Effector memory CD4-positive, alpha-beta T cell (primary cell): ENCODE measurements at places on chromosomes 2 and 18.

DNA sequence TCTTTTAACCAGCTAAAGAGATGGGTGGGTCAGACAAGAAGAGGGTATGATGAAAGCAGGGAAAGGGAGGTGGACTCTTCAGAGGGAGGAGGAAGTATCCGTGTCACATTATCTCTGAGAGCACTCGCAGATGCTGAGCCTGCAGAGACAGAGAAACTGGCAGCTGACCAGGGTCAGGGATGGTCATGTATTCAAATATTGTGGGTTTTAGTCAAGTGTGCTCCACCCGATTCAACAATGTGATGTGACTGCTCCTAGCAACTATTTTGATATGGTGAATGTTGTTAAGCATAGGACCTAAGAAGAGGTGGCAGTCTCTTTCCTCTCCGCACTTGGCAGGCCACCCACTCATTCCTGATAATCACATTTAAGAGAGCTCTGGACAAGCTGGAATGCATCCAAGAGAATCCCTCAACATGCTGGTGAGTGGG, 1.3 kb upstream of the CLIP4 start:
- no peak for DNase-seq

- no peak for DNase-seq
Observed at GRCh38 chr2:210541290-210541902, 15.0 kb upstream of the CPS1 start.

GRCh38 chr18:41320100-41320499, 634.9 kb upstream of the PIK3C3 start:
- DNase-seq = no peak

DNA sequence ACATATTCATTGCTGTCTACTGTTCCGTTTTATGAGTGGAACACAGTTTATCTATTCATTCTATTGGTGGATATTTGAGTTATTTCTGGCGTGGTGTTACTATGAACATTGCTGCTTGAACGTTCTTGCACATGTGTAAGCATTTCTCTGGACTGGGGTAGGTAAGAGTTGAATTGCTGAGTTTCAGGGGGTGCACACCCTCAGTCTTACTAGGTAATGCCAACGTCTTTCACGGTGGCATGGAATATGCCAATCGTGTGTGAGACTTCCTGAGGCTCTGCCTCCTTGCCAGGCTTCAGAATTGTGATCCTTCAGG, 56.4 kb upstream of the TXNDC2 start:
- DNase-seq = no peak

DNA sequence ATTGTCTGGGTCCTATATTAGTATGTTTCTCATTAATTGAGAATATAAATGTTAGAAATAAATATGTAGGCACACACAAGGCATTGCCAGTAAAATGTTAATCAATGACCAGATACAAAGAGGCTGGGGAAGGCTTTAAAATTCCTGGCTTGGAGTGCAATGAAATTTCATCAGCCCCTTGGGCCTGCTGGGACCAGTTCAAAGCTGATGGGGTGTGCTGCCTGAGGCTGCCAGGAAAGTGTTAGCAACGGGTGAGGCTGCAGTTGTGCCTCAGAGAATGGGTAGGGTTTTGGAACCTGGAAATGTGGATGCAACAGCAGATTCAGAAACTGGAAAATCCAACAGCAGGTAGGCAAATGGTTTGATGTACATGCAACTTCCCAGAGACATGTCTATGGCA, 68.9 kb downstream of the DIPK1C start:
- DNase-seq = no peak

DNA sequence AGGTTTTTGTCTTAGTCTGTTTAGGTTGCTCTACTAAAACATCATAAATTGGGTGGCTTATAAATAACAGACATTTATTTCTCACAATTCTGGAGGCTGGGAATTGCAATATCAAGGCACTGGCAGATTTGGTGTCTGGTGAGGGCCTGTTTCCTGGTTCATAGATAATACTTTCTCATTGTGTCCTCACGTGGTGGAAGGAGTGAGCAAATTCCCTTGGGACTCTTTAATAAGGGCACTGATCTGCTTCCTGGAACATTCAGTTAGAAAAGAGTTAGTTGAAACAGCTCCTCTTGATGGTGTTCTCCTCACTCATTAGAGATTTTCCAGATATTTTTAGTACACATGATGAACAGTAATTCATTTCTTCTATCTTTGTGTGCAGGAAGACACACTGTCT, 22.3 kb downstream of the COL4A3 start:
- DNase-seq = no peak

DNA sequence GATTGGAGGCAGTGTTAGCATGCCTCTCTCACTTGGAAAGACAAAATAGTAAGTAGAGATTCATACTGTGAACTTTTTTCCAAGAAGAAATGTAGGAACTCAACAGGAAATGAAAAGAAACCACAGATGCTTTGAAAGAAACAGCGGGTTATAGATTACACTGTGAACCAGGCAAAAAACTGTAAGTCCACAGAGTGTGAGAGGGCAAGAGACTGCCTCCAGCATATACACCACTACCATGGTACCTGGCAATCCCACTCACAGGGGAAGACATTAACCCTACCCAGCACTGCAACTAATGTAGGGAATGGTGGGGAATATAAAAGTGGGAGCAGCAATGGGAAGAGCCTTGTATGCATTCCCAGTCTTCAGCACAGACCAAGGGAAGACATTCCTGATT, 150.6 kb upstream of the GALNT5 start:
- no peak for DNase-seq

DNA sequence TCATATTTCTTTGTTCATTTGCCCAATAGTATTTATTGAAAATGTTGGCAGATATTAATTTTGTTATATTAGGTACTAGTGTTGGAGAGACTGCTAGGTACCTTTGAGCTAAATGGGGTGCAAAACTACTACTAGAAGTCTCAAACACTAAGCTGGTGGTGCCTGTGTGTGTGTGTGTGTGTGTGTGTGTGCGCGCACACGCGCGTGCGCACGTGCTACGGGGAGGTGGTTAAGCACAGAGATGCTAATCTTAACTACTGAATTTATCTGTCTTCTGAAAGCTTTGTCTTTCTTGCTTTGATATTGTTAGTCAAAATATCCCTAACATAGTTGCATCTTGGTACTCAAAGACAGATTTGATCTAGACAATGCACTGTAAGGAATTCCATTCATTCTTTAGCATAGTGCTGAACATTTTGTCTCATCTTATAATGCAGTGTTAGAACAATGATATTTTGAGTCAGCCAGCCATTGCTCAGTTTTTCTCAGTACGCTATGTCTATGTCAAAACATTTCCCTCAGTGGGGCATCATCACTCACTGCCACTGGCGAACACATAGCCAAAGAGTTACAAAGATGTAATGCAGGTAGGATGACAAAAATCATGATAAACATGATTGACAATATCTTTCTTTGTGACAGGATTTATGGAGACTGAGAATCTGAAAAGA, 396.0 kb upstream of the RGPD4 start:
- DNase-seq = no peak

DNA sequence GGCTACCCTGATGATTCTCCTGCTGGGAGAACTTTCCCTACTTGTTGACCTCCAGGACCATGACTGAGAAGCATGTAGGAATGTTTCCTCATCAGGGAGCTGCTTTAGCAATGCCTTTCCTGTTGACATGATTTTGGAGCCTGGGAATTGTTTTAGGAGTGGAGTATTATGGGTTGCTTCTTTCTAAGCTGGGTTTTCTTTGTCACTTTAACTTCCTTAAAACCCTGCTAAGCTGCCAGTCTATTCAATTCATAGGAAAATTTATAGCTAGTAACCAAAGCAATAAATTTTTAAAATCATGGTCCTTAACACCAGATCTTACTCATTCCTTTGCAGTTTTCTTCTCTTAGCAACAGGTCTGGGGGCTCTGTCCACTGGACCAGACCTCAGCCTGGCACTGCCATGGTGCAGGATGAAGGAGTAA, 125.6 kb upstream of the TACR1 start:
- DNase-seq = no peak

- no peak for DNase-seq
Observed at GRCh38 chr18:8373486-8373885, 235.8 kb upstream of the RAB12 start.

DNA sequence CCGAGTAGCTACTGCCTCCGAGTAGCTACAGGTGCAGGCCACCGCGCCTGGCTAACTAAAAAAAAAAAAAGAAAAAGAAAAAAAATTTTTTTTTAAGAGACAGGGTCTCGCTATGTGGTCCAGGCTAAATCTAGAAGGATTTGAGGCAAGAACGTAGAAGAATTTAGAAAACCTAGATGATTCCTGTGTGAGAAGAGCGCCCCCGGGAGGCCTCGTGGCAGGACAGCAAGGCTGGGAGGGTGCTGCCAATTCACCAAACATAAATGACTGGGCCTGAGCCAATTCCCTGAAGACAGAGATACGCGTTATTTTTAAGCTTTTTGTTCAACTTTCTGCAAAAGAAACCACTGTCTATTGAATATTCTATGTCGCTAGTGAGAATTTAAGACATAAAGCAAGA, 90.1 kb upstream of the TGFA start:
- no peak for DNase-seq

DNA sequence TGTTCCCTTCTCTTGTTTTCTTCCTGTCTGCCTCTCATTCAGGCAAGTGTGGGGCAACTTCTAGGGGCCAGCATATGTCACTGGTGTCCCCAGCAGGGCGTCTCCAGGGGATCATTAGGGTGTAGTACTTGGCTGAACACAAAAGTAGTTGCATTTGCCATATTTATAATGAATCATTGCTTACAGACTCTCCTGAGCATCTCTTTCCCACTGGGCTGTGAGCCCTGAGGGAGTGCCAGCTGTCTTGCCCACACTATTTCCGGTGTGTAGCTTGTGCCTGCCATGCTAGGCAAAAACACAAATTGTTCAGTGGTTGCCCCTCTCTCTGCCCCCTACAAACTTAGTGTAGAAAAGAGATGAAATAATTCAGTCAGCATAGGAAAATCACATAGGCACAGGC, 40.8 kb upstream of the SCLY start:
- no peak for DNase-seq

GRCh38 chr18:70310560-70311320, 21.9 kb downstream of the SOCS6 start:
- DNase-seq = no peak

DNA sequence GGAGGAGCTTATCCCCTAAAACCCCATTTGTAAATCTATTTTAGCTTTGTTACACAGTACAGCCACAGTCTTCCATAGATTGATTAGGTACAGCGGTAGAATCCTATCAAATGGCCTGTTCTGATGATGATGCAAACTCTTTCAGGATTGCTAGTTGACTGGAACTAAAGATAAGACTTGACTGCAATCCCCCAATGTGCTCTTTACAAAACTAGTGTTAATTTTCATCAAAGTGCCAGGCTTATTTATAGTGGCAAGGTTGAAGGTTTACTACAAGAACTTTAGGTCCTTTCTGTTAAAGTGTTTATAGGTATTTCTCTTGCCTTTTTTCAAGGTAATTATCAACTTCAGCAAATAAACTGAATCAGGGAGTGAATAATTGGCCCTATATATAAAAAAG, 9.0 kb upstream of the OTX1 start:
- DNase-seq = no peak

DNA sequence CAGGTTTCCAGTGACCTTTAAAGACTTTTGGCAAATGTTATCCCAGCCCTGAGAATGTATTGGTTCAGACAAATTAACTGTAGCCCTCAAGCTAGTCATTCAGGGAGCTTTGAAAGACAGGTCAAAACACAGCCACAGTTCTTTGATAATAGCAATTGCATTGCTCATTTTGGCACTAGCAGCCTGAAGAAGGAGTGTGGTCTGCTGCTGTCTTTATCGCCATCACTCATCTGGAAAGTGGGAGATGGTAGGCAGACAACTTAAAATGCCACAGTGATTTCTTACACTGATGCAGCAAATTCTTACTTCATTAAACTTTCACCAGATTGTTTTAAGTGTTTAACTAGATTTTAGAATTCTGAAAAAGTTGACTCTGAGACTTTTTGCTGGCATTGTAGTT, 47.2 kb downstream of the DOK6 start:
- no peak for DNase-seq

DNA sequence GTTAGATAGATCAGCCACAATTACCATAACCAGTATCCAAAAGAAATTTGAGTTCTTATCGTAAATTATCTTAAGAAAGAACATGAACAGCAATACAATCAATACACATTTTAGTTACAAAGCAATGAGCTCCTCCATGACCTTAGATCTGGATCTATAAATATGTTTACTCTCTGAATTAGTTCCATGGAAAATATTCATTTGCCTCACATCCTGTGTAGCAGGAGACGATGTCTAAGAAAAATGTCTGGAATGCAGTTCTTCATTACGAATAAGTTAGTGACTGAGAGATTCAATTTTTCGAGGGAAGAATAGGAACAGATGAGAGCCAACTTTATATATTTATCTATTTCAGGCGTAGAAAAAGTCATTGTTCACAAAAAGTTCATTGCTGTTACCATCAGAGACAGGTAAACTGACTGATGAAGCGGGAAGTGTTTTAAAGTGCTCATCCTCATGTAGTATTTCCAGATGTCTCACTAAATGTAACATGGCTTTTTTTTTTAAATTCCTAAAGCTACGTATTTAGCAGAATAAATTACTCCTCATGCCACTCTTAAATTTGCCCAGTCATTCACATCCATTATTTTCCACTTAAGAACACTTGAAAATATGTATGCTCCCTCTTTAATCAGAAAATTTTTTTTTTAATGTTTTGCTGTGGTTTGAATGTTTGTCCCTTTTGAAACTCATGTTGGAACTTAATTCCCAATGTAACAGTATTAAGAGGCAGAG, 106.5 kb upstream of the SCN1A start:
- DNase-seq = no peak

DNA sequence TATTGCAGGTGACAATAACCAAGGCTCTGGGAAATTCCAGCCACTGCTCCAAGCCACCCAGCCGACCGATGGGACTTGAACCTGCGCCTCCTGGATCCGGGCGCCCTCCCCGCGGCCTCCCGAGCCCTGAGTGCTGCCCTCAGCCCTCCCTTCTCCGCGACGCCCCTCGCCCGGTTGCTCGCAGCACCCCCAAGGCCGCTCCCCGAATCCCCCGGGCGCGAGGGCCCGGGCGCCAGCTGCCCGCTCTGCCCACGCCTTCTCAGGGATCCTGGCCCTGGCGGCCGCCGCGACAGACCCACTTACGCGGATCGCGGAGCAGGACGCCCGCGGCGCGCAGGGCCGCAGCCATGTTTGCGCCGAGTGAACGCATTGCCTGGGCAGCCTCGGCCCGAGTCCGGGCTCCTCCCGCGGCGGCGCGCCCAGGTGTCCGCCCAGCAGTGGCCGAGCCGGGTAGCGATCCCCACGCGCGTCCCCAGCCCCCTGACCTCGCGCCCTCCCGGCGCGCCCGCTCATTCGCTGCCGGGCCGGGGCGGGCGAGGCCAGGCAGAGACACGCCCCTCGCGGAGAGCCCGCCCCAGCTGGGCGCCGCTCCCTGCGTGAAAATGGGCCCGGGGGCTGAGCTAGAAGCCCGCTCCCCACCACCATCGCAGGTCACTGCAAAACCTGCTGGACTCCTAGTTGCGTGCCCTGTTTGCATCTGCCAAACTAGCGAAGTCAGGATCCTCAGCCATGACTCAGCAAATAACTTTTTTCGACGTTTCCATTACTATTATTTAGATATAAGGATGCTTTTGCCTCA, at the start of gene FECH:
TSS of gene FECH (minus strand) at position 452 of the 799 bp plus-strand sequence. CDS start at position 370, 82 bp downstream.
- peak; percentile 61 for DNase-seq

GRCh38 chr2:167785606-167786216, 461.7 kb downstream of the STK39 start:
- DNase-seq = no peak
